ENCODE measurements at places on chromosomes 1 and 21. TPM values are rescaled to one million over a fixed set of nuclear protein-coding genes. Genes with fewer than 3 reads are reported as not detected.

Gene FCGR1A
- total RNA-seq: not detected

Gene COP1
- total RNA-seq: 33.9 TPM

DNA sequence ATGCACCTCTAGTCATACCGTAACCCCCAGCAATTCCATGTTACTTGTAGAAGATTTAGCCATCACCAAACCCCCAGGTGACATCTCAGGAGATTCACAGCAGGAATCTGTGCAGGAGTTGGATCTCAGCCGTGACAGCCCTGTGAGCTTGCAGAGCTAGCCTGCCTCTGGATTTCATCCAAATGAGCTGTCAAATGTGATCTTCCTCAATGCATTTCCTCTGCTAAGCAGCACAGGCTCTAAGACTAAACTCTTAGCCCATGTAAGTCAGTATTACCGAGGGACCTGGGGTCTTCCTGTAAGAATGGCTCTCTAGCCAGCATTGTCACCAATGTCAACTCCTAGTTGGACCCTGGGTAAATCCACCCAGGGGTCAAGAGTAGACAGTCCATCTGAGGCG lies 41.7 kb downstream of the UMODL1 start:
- no peak for DNase-seq

DNA sequence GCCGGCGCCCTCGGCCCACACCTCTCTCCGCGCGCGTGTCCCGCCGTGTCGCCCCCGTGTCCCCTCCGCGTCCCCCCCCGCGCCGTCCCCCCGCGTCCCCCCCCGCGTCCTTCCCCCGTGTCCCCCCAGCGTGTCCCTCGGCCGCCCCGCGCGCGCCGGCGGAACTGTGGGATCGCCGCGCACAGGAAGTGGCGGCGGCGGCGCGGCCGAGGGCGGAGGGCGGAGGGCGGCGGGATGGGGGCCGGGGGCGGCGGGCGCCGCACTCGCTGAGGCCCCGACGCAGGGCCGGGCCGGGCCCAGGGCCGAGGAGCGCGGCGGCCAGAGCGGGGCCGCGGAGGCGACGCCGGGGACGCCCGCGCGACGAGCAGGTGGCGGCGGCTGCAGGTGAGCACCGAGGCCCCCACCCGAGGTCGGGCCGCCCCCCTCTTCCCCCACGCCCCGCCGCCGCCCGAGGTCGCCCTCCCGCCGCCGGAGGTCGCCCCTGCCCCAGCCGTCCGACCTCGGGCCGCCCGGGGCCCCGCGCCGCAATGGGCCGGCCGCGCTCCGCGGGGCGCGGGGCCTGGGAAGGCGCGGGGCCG lies at the start of gene AGPAT3:
Gene AGPAT3 (plus strand): TSS at position 262 of the 578 bp plus-strand sequence. CDS start 94,459 bp downstream, outside the sequence.
- DNase-seq: peak; percentile 15

DNA sequence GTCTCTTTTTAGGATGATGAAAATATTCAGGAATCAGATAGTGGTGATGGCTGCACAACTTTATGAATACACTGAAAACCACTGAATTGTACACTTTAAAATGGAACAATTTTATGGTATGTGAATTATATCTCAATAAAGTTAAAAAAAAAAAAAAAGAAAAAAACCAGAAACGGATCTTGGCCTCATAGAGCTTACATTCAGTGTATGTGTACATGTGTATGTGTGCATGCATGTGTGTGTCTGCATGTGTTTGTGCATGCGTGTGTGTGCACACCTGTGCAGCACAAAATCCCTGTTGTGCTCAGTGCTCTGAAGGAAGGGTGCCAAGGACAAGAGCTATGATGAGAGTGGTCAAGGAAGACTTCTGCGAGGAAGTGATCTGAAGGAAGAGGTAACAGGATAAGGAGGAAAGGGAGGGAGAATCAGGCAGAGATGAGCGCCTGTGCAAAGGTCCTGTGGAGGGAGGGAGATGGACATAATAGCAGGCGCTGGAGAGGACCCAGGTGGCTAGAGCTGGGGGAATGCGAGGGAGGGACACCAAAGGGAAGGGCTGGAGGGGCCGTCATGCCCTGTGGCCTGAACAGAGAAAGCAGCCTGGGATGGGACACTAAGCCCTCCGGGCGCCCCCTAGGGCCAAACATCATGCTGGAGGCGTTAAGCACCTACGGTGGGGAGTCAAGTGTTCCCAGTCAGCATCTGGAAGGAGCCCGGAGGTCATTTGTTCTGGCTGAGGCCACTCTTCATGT lies 25.2 kb downstream of the NKAIN1 start:
- no peak for DNase-seq

- DNase-seq: no peak
Observed at GRCh38 chr21:44512496-44513388, 27.3 kb downstream of the KRTAP10-1 start.

DNA sequence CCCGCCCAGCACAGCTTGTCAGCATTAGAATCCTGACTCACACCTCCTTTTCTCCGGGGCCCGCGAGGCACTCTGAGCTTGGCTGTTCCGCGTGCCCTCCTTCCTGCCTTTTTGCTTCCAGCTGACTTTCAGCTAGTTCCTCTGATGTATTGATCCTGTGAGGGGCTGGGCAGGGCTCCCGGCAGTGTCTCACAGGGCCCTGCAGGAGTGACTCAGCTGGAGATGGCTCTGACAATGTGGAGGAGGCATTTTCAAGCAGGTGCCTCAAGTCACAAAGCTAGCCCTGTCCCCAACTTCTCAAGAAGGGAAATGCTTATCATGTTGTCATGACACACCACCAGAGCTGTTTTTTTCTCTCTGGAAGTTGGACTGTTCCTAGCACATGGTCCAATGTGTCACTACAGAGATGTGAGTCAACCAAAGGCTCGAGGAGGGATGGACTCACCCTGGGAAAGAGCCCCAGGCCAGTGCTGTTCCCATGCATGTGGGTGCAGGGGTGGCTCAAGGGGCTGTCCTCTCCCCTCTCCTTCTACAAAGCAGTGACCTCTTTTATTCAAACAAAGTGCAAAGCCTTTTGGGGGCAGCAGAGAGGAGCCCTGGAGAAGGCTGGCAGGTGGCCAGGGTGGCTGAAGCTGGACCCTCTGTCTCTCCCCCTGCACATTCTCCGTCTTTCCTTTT lies 30.6 kb downstream of the SYT6 start:
- DNase-seq: peak; percentile 23

Gene AADACL3
- total RNA-seq: not detected

GRCh38 chr1:193213998-193214397 lies 27.6 kb upstream of the B3GALT2 start:
- DNase-seq: no peak

DNA sequence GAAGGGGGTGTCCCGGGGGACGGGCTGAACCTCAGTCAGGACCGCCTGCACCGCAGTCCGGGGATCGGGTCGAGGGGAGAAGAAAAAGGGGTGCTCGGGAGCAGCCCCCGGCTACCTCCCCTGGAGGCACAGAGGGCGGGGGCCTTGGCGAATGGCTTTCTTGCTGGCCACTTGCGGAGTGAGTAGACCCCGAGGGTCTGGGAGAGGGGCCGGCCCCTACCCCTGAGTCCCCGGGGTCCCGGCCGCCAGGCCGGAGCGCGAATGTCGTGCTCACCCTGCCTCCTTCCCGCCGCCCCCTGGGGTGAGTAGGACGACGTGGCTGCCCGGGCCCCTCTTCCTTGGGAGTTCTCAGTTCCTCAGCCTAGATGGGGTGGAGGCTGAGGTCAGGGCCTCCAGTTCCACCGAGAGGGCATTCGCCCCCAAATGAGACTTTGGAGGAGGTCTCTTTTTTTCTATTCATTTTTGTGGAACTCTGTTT lies 113.0 kb downstream of the OSBPL9 start:
- no peak for DNase-seq

- DNase-seq: peak; percentile 24
Observed at GRCh38 chr1:216075339-216075738, 347.9 kb downstream of the USH2A start.

DNA sequence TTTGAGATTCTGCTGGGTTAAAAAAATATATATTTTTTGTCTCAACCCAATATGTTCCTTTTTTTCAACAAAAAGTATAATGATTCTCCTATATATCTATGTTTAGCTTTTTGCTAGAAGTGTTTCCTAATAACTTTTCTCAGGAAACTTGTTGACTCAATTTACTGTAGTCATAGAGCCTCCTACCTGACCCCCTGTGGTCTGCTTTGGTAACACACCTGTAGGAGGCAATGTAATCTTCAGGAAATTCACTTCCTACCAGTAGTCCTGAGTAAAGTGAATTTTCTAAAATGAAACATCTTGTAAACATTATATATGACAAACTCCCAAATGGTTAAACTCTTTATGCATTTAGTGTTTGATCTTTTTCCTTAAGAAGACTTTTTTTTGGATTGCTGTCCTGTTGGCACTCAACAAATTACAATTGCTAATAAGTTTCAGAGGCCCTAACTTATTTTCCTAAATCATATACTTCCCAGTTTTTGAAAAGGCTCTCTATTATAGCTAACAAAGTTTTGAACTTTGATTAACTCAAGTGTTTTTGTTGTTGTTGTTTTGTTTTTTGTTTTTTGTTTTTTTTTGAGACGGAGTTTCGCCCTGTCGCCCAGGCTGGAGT lies 118.3 kb downstream of the OLFML2B start:
- no peak for DNase-seq

DNA sequence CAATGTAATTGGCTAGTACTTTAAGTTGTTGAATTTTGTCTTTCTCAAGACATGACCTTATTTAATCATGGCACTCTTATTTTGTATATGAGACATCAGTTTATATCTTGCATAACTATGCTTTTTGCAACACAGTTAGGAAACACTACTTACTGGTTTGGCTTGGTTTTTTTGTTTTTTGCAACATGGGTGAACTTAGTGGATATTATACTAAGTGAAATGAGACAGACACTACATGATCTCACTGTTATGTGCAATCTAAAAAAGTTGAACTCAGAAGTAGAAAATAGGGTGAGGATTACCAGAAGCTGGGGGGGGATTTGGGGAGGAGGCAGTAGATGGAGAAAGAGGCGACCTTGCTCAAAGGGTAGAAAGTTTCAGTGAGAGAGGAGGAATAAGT lies 132.1 kb downstream of the PLA2G4A start:
- DNase-seq: no peak

Gene VHLL
- not detected for total RNA-seq

DNA sequence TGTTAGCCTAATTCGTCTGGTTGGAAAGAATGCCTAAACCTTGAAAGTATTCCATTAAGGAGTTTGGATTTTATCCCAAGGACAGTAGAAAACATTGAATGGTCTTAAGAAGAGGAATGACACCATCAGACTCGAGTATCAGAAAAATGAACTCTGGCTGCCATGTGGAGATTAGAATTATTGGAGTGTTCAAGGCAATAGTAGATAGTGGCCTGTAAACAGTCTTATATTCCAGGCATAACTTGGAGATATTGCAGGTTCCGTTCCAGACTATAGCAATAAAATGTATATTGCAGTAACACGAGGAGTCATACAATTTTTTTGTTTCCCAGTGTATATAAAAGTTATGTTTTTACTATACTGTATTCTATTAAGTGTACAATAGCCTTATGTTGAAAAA lies 130.9 kb downstream of the GDAP2 start:
- DNase-seq: no peak

Gene ZBTB48
- total RNA-seq: 17.5 TPM

- no peak for DNase-seq
Observed at GRCh38 chr1:200866116-200866515, 6.7 kb upstream of the GPR25 start.

DNA sequence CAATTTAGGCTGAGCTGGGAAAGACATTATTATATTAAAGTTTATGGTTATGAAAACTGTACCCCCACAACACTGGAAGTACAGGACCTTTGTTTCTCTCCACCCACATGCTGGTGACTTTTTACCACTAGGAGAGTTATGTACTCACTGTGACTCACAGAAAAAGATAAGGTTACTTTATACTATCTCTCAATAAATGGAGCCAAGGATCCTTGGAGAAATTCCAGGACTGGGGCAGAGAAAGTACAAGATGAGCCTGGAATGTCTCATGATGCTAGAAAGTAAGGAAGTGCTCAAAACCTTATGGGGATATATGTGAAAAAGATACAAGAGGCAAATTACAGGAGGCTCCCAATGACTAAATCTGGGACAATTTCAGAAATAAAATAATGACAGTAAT lies 63.9 kb upstream of the C1orf105 start:
- DNase-seq: peak; percentile 55

GRCh38 chr1:162300057-162300917 lies 76.4 kb downstream of the SPATA46 start:
- no peak for DNase-seq

DNA sequence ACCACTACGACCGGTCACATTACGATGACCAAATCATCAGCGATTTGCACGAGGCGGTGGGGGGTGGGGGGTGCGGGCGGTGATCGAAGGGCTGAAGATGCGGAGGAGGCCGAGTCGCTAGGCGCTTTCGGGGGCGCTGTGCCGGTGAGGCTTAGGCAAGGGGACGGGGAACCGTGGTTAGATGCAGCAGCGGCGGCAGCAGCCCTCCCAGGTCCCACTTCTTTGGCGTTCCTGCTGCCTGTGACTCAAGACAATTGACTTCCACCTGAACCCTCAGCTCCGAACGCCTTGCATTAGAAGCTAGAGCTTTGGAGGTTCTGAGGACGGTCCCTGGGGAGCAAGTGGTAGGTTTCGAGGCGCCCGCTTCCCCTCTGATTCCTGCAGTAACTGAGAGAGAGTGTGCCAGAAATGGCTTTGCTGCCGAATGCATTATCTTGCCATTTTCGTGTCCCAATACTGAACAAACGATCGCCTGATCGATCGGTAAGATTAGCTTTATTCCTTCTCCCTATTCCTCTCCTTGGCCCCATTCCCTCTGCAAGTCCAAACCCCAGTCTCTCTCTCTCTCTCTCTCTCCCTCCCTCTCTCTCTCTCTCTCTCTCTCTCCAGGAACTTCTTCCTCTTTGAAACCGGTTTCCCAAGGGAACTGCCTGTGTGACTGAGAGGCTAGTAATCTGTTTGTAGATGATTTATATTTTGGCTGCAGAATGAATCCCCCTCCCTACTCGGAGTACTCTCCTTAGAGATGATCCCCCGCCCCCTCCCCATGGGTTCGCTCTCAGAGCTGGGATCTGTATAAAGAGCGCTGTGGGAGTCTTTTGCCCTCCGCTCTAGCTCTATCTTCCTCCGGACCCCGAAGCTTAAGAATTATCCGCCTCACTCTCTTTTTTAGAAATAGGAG lies 735 bp upstream of the BRINP3 start:
- peak; percentile 16 for DNase-seq

Gene FMO2
- total RNA-seq: not detected

GRCh38 chr1:88035578-88035977 lies 648.5 kb upstream of the PKN2 start:
- no peak for DNase-seq

DNA sequence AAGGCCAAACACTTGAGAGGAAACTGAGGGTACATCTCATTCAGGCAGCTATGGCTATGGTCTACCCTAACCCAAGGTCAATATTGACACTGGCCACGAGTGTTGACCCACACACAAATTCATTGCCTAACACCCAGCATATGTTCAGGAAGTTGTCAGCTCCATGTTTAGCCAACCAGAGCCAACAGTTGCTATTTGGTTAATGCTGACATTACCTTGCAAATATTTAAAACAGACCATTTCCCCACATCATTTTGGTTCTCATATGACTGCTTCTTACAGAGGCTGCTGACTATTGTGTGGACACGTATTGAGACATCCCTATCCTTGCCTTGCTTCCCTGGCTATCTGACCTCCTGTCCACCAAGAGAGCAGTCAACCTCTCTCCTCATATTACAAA lies 97.3 kb downstream of the LMX1A start:
- no peak for DNase-seq

GRCh38 chr1:62336995-62337705 lies 17.9 kb upstream of the KANK4 start:
- DNase-seq: peak; percentile 26

- DNase-seq: no peak
Observed at GRCh38 chr1:39328586-39329121, 124.2 kb downstream of the MACF1 start.

Gene OR2G6
- not detected for total RNA-seq

- DNase-seq: no peak
Observed at GRCh38 chr1:58075188-58075578, 471.3 kb downstream of the OMA1 start.

All from myocyte (in vitro differentiated cells).